ENCODE measurements at places on chromosomes 16 and 17. TPM values are rescaled to one million over a fixed set of nuclear protein-coding genes. Genes with fewer than 3 reads are reported as not detected.

GRCh38 chr16:66486199-66486772 lies 59.2 kb downstream of the BEAN1 start:
- no peaks in the 10 kb centered on the region for H3K36me3 ChIP-seq
- no peak for DNase-seq
- no peaks in the 10 kb centered on the region for H3K27me3 ChIP-seq
- H3K4me1 ChIP-seq = peaks cover 32% of the 10 kb centered on the region
- no peak overlapping the region for H3K27ac ChIP-seq

DNA sequence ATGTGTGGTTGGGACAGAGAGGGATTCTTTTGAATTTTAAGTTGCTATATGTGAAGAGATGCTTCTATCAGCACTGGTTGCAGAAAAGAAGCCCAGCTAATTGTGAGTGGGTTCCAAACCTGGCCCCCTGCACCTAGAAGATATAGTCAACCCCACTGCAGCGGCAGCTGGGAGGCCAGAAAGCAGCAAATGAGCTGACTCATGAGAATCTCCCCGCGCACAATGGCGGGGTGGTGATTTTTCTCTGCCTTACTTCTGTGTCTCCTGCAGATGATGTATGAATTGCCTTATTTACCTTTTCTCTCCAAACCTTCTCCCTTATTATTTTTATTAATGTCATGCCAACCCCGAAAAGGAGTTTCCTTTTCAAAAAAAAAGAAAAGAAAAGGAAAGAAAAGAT lies 89.7 kb downstream of the MAF start:
- H3K27me3 ChIP-seq = no peaks in the 10 kb centered on the region
- no peaks in the 10 kb centered on the region for H3K4me1 ChIP-seq
- no peak for DNase-seq
- no peak overlapping the region for H3K27ac ChIP-seq

GRCh38 chr17:36631022-36631421 lies 29.6 kb downstream of the MRM1 start:
- H3K27me3 ChIP-seq = no peaks in the 10 kb centered on the region
- H3K27ac ChIP-seq = no peak overlapping the region
- no peaks in the 10 kb centered on the region for H3K4me1 ChIP-seq
- no peaks in the 10 kb centered on the region for H3K36me3 ChIP-seq
- DNase-seq = no peak

GRCh38 chr17:61366076-61366714 lies 33.4 kb upstream of the TBX2 start:
- DNase-seq = no peak
- H3K4me3 ChIP-seq = no peak overlapping the region
- H3K4me1 ChIP-seq = no peaks in the 10 kb centered on the region
- H3K36me3 ChIP-seq = no peaks in the 10 kb centered on the region

TMC7 gene
- 33.0 TPM for polyA plus RNA-seq

DNA sequence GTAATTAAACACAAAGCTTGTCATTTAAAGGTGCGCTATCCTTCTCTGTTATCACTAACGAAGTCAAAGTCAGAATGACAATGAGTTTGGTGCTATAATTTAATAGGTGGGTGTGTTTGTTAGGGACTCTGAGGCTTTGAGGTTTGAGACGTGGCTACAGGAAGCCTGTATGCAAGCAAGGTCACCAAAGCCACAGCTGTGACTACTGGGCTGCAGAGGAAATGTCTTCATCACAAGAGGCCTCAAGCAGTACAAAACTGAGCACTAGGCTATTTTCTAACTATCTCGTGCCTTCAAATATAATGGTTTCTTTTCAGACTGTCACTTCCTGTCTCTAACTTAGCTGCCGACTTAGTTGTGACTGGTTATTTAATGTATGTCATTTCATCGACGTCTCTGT lies 141.2 kb downstream of the AATF start:
- H3K4me3 ChIP-seq = no peak overlapping the region
- H3K4me1 ChIP-seq = peaks cover 10% of the 10 kb centered on the region
- no peak for DNase-seq
- no peaks in the 10 kb centered on the region for H3K27me3 ChIP-seq
- H3K36me3 ChIP-seq = no peaks in the 10 kb centered on the region

PLA2G10 gene
- polyA plus RNA-seq = 1.0 TPM

ZPBP2 gene
- polyA plus RNA-seq = 224 TPM

- H3K4me1 ChIP-seq = no peaks in the 10 kb centered on the region
- H3K36me3 ChIP-seq = no peaks in the 10 kb centered on the region
Measured at GRCh38 chr16:5951486-5951885, 853.9 kb upstream of the EEF2KMT start.

KRTAP4-4 gene
- polyA plus RNA-seq = not detected

GRCh38 chr16:4320571-4321137 lies 4.8 kb downstream of the GLIS2 start:
- H3K4me1 ChIP-seq = peaks cover 61% of the 10 kb centered on the region
- no peak overlapping the region for H3K4me3 ChIP-seq
- DNase-seq = no peak
- no peaks in the 10 kb centered on the region for H3K36me3 ChIP-seq
- H3K27ac ChIP-seq = peak overlapping the region; percentile 36
- H3K27me3 ChIP-seq = no peaks in the 10 kb centered on the region

DNA sequence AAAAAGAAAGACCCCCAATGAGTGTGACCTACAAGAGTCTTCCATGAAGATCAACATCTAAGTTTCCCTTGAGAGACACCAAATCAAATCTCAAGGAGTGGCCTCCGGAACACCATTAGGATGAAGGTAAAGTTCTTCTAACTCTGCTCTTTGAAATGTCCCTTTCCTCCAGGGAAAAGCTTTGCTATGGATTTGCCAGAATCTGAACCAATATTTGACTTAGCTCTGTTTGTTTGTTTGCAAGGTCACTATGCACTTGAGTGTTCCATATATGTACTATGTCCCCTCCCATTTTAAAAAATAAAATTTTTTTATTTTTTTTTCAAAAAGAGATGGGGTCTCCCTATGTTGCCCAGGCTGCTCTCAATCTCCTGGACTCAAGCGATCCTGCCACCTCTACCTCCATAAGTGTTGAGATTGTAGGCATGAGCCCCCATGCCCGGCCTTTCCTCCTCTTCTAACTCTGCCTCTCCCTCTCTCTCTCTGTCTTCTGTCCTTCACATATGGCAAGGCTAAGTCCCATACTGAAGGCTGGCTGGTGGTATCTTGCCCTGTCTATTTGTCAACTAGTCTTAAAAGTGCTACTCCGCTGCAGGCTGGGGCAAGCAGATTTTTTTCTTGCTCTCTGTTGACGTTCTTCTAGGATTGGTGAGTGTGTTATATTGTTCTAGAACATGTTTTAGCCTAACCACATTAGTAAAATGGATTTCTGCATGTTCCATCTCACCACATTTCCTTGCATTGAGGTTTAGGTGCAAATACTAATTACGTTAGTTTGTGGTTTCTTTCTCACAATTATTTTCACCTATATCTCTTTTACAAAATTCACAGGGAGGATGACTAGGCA lies 276.7 kb upstream of the DYNLRB2 start:
- H3K36me3 ChIP-seq = no peaks in the 10 kb centered on the region
- no peak overlapping the region for H3K4me3 ChIP-seq
- no peak overlapping the region for H3K27ac ChIP-seq
- no peaks in the 10 kb centered on the region for H3K4me1 ChIP-seq
- no peaks in the 10 kb centered on the region for H3K27me3 ChIP-seq
- no peak for DNase-seq

GRCh38 chr17:27240086-27240801 lies 53.7 kb upstream of the WSB1 start:
- H3K27ac ChIP-seq = no peak overlapping the region
- peaks cover 6% of the 10 kb centered on the region for H3K4me1 ChIP-seq
- H3K4me3 ChIP-seq = no peak overlapping the region
- no peaks in the 10 kb centered on the region for H3K36me3 ChIP-seq
- no peak for DNase-seq

- H3K4me1 ChIP-seq = peaks cover 17% of the 10 kb centered on the region
- no peaks in the 10 kb centered on the region for H3K27me3 ChIP-seq
- H3K36me3 ChIP-seq = no peaks in the 10 kb centered on the region
- H3K4me3 ChIP-seq = peak within 1 kb of the TSS; percentile 93
- peak within 1 kb of the TSS; percentile 80 for H3K27ac ChIP-seq
Measured at GRCh38 chr16:30786936-30787612, at the start of gene ZNF629. Gene ZNF629 (minus strand): TSS chr16:30787205. CDS start chr16:30784482, 2,723 bp downstream.

FAM83G gene
- polyA plus RNA-seq = 2.5 TPM

TSPOAP1 gene
- polyA plus RNA-seq = 8.2 TPM

NGFR gene
- 21.5 TPM for polyA plus RNA-seq

SPATA22 gene
- 368 TPM for polyA plus RNA-seq

SDK2 gene
- 55.4 TPM for polyA plus RNA-seq

DNA sequence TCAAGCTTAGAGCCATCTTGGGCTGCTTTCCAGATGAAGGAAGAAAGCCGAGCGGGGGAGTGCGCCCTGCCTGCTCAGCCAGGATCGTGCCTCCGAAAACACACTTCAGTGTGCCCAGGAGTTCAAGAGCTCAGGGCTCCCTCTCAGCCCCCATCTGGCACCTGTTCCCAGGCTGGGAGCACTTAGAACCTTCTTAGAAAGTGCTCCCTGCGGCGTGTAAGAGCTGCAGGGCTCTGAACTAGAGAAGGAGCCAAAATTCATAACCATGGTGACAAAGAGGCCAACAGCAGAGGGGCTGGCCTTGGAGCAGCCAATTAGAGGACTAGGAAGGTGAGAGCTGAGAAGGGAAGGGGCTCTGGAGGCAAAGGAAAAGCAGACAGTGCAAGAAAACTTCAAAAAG lies 59.0 kb upstream of the TNRC6C start:
- H3K27me3 ChIP-seq = no peaks in the 10 kb centered on the region
- H3K4me3 ChIP-seq = no peak overlapping the region
- H3K4me1 ChIP-seq = no peaks in the 10 kb centered on the region
- no peak for DNase-seq

DNA sequence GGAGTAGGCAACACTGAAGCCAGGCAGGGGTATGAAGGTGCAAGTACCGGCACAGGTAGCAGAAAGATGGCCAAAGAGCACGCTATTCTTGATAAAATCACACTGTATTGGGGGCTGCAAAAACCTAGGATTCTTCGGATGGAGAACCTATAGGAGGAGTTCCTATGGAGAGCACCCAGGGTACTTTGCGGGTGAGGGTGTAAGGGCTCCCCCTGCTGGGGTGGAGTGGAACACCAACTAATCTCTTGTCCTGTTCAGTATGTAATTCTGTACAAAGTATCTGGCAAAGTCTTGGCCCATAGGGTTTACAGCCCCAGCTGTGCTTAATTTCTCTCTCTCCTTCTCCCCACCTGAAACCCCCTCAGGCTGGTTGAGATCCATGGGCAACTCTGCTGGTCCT lies 393.1 kb upstream of the ASIC2 start:
- no peak overlapping the region for H3K4me3 ChIP-seq
- H3K4me1 ChIP-seq = no peaks in the 10 kb centered on the region
- no peaks in the 10 kb centered on the region for H3K36me3 ChIP-seq
- DNase-seq = peak; percentile 74
- H3K27ac ChIP-seq = no peak overlapping the region

GRCh38 chr17:76379275-76379641 lies 5.2 kb upstream of the SPHK1 start:
- no peaks in the 10 kb centered on the region for H3K27me3 ChIP-seq
- peaks cover 24% of the 10 kb centered on the region for H3K4me1 ChIP-seq
- DNase-seq = no peak
- H3K4me3 ChIP-seq = no peak overlapping the region
- no peaks in the 10 kb centered on the region for H3K36me3 ChIP-seq

ARMC7 gene
- 12.6 TPM for polyA plus RNA-seq

DNA sequence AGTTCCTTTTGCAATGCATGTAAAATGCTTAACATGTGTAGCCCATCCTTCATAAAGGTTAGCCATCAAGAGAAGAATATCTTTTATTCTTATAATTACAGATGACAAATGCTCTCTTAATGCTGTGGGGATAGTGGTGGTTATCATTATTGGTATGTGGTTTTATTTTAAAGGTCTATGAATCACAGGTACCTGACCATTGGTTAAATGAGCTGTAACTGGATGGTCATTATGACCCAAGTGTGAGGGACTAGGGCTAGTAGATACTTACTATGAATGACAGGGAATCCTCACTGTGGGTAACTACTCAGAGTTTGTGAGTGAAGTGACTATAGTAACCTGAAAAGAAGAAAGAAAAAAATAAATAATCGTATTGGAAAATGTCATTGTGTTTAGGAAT lies 78.8 kb downstream of the CDRT15 start:
- no peaks in the 10 kb centered on the region for H3K4me1 ChIP-seq
- H3K4me3 ChIP-seq = no peak overlapping the region
- H3K27me3 ChIP-seq = no peaks in the 10 kb centered on the region
- no peak overlapping the region for H3K27ac ChIP-seq
- no peak for DNase-seq
- H3K36me3 ChIP-seq = no peaks in the 10 kb centered on the region

GRCh38 chr17:77692571-77693161 lies 265.8 kb upstream of the TNRC6C start:
- H3K36me3 ChIP-seq = no peaks in the 10 kb centered on the region
- H3K4me1 ChIP-seq = peaks cover 8% of the 10 kb centered on the region
- DNase-seq = no peak
- H3K27me3 ChIP-seq = no peaks in the 10 kb centered on the region

DNA sequence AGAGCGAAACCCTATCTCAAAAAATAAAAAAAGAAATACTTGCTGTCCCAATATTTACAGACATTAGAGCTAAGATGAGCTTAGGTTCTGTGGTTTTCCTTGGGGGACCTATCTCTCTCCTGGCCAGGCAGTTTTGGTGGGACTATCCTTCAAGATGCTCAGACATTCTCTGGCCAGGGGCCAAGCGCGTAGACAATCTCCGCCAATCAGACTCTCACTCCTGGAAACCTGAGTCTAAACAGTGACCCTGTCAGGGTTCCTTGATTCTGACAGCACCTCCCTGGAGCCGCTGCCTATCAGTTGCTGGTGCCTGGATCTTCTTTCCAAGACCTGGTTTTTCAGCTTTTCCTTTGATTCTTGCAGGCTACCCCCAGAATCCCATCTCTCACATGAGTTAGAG lies 45.6 kb downstream of the EMP2 start:
- H3K36me3 ChIP-seq = no peaks in the 10 kb centered on the region
- H3K4me3 ChIP-seq = no peak overlapping the region
- no peak overlapping the region for H3K27ac ChIP-seq
- H3K27me3 ChIP-seq = no peaks in the 10 kb centered on the region

DNA sequence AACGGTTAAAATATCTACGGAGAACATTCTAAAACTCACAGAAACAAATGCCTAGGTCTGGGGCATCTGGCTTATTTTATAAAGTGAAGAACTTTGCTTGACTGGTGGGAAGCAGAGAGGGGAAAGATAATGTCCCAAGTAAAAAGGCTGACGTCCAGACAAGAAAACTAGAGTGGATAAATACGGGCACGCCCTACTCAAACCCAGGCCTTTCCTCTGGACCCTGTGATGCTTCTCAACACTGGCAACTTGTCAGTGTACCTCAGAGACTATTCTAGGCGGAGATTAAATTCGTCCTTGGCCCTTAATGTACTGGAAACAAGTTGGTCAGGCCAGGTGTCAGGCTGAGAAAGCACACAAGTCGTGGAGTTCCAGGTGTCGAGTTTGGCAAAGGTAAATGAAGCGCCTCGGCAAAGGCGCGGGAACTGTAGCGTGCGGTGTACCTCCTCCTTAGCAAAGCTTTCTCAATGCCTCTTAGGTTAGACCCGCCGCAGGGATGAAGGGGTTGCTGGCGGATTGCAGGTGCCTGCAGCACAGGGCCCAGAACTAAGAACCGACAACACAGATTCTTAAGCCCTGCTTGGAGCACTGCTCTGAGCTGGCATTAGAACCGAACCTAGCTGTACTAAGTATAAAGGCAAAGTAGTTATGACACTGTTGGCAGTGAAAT lies 668 bp upstream of the UNK start:
- H3K27me3 ChIP-seq = no peaks in the 10 kb centered on the region
- H3K36me3 ChIP-seq = no peaks in the 10 kb centered on the region
- H3K4me3 ChIP-seq = peak overlapping the region; percentile 74
- H3K4me1 ChIP-seq = peaks cover 26% of the 10 kb centered on the region
- peak overlapping the region; percentile 100 for H3K27ac ChIP-seq

- peak overlapping the region; percentile 89 for H3K27ac ChIP-seq
- H3K4me1 ChIP-seq = peaks cover 4% of the 10 kb centered on the region
- no peaks in the 10 kb centered on the region for H3K27me3 ChIP-seq
- peak overlapping the region; percentile 61 for H3K4me3 ChIP-seq
- H3K36me3 ChIP-seq = no peaks in the 10 kb centered on the region
Measured at GRCh38 chr16:30805370-30806169, 18.6 kb upstream of the ZNF629 start.

Data from testis (tissue), 5 donors.